SJSA1 (cell line): ENCODE measurements at places on chromosomes 3 and 15. TPM values are rescaled to one million over a fixed set of nuclear protein-coding genes. Genes with fewer than 3 reads are reported as not detected.

DNA sequence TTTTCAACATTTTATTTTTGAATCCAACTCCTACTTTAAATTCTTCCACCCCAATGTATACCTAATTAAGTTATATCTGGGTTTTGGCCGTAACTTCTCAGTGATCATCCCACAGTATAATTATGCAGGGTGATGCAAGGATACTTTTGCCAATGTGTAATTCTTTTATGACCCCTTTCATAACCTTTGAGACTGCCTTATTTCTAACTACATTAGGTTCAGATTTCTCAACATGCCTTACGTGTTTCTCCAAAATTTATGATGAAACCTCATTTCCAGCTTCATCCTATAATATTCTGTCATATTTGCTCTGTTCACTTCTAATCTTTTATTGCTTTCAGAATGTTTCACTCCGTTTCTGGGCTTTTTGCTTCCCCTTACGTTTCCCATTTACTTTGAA, 1229.6 kb upstream of the ALCAM start:
- DNase-seq = no peak

- no peak for DNase-seq
Measured at GRCh38 chr3:11570251-11570650, 73.5 kb downstream of the VGLL4 start.

DNA sequence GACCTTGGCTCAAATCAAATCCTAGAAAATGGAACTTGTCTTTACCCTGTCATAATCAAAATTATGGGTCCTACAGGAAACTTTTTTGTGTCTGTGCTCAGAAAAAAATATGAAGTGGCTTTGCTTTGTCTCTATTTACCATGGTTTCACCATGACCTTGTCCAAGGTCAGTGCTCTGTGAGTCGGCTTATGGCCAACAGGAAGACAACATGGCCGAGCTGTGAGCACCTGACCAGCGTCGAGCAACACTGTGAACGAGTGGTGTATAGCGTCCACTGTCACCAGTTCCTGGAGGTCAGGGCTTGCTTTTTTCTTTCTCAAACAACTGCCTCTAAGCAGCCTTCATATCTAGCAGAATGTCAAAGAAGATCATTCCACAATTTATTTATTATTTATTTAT, 67.9 kb downstream of the MYO1E start:
- DNase-seq = no peak

DNA sequence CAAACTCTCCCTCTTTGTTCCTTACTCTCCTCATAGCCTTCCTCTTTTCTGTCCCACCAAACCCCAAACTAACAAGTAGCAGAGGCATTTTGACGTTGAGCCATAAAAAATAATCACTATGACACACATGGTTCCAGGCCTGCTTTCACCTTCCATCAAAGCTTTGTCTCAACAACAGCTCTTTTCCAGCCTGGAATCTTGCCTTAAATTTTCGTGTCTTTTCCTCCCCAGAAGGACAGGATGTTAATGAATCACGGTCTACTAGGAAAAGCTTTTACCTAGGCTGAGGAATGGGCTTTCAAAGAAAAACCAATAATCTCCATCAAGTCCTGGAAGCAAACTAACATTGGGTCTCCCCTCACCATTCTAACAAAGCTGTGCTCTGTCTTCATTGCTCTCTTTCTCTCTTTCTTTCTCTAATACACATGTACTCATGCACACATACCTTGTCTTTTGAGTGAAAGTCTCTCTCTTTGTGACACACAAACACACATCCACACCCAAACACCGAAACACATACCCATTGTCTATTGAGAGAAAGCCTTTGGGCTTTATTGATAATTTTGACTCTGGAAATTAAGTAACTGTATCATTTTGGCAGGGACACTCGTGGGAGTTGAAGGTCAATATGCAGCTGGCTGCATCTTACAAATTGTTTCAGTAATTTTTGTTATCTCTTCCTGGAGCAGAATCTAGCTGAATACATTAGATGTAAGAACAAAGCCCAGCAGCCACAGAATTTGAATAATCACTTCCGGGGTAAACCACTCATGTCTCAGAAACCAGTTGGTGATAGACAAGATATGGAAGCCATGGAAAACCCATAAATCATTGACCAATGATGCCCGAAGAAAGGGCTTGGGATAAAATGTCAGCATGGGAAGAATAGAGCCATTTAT, 107.4 kb upstream of the SLC4A7 start:
- no peak for DNase-seq

The CHDH gene
- total RNA-seq = 0.47 TPM in 1 of 2 replicates, not detected in the other

DNA sequence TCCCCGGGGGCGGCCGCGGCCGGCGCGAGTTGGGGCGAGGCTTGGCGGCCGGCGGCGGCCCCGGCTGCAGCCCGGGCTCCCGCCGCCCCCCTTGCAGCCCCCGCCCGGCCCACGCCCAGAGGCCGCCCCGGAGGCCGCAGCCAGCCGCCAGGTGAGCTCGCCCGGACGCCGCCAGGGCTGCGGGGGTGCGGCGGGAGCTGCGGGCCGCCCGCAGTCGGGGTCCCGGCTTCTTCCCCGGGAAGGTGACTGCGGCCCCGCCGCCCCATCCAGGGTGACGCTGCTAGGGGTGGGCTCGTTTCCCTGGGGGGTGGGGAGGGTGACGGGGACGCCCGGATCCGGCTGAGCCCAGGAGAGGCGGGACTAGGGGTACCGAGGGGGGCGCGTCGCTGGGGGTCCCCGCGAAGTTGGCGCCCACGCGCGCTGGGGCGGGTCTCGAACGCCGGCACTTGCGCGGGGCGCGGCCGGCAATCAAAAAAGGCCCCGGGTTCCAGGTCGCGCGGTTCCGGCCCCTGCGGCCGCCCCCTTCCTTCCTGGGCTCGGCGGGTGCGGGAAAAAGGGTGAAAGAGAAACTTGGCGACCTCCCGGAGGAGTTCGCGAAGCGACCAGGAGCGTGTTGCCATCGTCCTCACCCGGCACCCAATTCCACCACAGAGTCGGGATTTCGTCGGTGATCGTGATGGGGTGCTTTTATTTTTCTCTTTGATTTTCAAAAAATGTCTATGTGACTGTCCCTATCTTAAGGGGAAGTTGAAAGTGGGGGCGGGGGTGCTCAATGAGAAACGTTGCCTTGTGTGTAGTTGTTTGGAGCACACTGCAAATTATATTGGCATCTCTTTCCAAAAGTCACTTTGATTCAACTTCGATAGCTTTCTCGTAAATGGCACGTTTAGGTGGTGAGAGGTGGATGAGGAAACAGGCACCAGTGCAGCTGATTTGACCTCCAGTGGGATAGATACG, 619 bp downstream of the ATXN7 start:
- DNase-seq = peak; percentile 41

DNA sequence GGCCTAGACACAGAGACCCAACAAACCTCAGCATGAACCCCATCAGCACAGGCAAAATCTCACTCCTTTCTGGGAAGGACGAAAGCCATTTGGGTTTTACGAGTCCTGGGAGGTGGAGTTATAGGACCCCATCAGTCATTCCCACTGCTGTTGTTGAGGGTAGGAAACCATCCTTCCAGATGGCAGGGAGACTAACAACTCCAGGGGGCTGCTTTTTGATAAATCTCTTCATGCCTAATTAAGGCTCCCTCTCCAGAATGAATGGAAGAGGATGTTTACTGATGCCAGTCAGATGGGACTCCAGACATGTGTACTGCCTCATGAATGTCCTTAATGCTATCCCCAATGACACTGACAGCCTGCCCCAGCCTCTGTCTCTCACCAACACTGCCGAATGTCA, 75.3 kb downstream of the ST8SIA2 start:
- DNase-seq = peak; percentile 5

- DNase-seq = no peak
Measured at GRCh38 chr3:118526758-118527513, 507.7 kb downstream of the IGSF11 start.

GRCh38 chr3:183339461-183340086, 86.5 kb downstream of the B3GNT5 start:
- no peak for DNase-seq

DNA sequence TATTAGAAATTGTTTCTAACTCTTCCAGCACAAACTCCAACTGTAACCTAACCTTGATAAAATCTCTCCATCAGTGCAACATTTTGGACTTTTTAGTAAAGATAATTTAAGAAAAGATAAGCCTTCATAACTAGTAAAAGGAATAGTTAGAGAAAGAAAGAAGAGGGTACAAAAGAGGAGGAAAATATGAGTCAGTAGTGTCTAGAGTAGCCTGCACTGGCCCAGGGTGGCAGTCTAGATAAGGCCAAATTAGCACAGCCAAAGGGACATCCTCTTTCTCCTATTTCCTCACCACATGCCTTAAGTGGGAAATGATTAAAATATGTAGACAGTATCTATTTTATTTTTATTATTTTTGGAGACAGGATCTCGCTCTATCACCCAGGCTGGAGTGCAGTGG, 3.7 kb downstream of the PROS1 start:
- DNase-seq = no peak

The ALDH1A2 gene
- total RNA-seq = not detected in 2 replicates

GRCh38 chr3:69743975-69744906, 5.0 kb downstream of the MITF start:
- no peak for DNase-seq

GRCh38 chr15:70447928-70448698, 315.2 kb downstream of the UACA start:
- DNase-seq = no peak

The EFCC1 gene
- 1.5 and 2.8 TPM in 2 replicates for total RNA-seq

- no peak for DNase-seq
Measured at GRCh38 chr15:43406189-43406588, 35.3 kb downstream of the TUBGCP4 start.
